ENCODE measurements at places on chromosomes 1 and 21.

- no peaks in the 10 kb centered on the region for H3K36me3 ChIP-seq
- no peaks in the 10 kb centered on the region for H3K27me3 ChIP-seq
- no peak overlapping the region for H3K27ac ChIP-seq
- H3K4me3 ChIP-seq = no peak overlapping the region
- H3K4me1 ChIP-seq = peaks cover 53% of the 10 kb centered on the region
- DNase-seq = no peak
These were observed 46.6 kb downstream of the ARHGEF11 start for GRCh38 chr1:156998840-156999500.

- no peak overlapping the region for H3K4me3 ChIP-seq
- peaks cover 30% of the 10 kb centered on the region for H3K4me1 ChIP-seq
- H3K36me3 ChIP-seq = peaks cover 6% of the 10 kb centered on the region
These were observed 14.1 kb upstream of the DEGS1 start for GRCh38 chr1:224168859-224169380.

DNA sequence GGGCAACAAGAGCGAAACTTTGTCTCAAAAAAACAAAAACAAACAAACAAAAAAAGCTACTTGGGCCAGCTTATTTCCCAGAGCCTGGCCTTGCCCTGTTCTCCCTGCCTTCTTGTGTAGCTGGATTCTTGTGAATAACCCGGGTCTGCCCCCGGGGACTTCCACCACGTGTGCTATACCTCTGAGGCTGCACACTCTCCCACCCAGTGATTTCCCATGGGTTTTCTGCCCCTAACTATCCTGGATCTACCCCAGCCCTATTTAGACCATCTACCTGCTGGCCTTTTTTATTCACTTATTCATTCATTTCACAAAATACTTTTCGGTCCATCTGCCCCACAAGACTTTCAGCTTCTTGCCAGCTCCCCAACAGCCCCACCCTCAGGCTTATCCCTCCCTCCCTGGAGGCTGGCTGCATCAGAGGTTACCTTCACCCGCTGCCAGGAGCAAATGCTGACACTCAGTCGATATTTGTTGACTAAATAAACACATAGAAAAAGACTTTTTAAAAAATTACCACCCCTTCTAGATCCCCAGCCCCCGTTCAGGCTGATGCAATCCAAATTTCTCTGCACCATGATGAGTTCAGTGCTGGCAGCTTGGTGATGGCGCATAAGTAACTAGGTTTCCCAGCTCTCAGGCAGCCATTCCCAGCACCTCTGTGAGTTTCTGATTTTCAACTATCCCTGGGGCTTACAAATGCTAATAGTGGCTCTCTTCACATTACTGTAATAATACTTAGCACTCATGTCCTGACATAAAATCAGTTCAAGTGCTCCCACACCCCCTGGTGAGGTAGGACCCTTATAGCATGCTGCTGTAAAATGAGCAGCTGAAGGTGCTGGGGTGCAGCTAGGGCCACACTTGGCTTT, 30.7 kb upstream of the TARBP1 start:
- H3K27ac ChIP-seq = peak overlapping the region; percentile 86
- no peak for DNase-seq
- H3K36me3 ChIP-seq = peaks cover 2% of the 10 kb centered on the region
- H3K4me1 ChIP-seq = peaks cover 51% of the 10 kb centered on the region

GRCh38 chr1:30550365-30551220, 172.8 kb downstream of the MATN1 start:
- DNase-seq = no peak
- H3K27me3 ChIP-seq = peaks cover 3% of the 10 kb centered on the region
- no peak overlapping the region for H3K27ac ChIP-seq
- H3K4me3 ChIP-seq = no peak overlapping the region
- H3K36me3 ChIP-seq = no peaks in the 10 kb centered on the region
- no peaks in the 10 kb centered on the region for H3K4me1 ChIP-seq

DNA sequence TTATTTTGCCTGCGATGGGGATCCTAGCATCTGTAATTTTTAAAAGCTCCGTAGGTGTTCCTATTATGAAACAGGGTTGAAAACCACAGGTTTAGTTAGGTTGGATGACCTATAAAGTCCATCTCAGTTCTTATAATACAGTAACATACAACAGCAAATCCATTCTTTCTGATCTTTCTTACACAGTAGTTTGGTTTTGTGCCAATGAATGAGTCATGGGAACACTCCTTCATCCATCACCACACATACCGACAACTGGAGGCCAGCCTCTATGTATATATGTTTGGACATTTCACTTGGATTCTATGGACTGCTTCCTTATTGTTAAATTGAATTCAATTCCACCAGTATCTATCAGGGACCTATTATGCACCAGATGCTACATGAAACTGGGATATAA, 118.4 kb upstream of the L1TD1 start:
- H3K36me3 ChIP-seq = peaks cover 8% of the 10 kb centered on the region
- H3K4me1 ChIP-seq = no peaks in the 10 kb centered on the region
- no peak for DNase-seq
- no peaks in the 10 kb centered on the region for H3K27me3 ChIP-seq

DNA sequence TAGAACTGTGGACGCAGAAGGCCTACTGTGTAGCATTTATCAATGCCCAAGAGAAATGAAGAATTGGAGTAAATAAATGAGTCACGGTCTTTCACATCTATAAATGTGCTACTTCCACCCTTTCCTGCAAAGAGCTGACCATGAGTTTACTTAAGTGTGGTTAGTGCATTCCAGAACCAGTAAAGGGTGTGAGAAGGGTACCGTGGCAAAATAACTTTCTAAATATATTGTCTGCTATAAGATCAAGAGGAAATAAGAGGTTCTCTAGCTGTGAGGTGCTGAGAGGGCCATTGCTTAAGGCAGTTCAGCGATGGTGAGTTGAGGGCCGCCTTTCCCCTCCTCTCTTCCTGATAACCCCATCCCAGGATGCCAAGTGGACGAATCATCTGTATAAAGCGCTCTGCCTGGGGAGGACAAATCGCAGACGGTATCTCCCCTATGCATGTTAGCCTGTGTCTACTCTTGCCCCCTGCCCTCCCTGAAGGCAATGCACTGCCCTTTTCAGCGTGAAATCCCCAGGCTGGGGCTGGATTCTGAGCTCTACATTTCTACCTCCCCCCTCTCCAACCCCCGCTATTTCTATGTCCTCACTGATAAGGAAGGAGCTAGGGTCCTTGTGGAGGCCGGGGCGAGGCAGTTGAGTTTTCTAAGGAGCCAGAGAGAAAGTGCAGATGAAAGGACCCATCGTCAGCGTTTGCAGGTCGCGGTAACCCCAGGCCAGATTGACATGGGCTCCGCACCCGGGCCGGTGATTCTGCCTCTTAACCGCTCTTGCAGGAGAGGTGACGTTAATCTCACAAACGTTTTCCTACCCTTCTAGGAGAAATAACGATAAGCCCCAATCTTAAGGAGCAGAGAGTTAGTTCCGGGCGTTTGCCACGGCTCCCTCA, 1.5 kb upstream of the NCAM2 start:
- H3K36me3 ChIP-seq = no peaks in the 10 kb centered on the region
- peaks cover 14% of the 10 kb centered on the region for H3K4me1 ChIP-seq
- peaks cover 54% of the 10 kb centered on the region for H3K27me3 ChIP-seq
- H3K4me3 ChIP-seq = peak overlapping the region; percentile 77
- peak; percentile 19 for DNase-seq

Measured in WTC11 (cell line).